ENCODE measurements at places on chromosomes 13 and 19.

GRCh38 chr19:18480006-18480691, 41.7 kb downstream of the ELL start:
- peak; percentile 78 for DNase-seq

DNA sequence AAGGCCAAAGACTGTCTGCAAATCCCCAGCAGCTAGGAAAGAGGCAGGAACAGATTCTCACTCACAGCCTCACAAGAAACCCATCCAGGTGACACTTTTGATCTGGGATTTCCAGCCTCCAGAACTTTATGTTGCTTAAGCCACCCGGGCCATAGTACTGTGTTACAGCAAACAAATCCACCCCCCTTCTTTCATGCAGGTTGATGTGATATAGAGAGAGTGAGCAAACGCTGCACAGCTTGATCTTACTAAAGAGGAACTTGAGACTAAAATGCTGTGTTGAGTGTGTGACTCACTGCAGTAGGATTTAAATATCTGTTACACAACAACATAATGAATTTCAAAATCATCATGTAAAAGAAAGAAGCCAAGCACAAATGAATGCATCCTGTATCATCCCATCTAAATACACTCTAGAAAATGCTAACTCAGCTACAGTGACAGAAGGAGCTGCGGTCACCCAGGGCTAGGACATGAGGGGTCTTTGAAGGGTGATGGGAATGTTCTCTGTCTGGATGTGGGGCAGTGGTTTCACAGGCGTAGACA, 32.2 kb downstream of the RCBTB2 start:
- DNase-seq: peak; percentile 58

DNA sequence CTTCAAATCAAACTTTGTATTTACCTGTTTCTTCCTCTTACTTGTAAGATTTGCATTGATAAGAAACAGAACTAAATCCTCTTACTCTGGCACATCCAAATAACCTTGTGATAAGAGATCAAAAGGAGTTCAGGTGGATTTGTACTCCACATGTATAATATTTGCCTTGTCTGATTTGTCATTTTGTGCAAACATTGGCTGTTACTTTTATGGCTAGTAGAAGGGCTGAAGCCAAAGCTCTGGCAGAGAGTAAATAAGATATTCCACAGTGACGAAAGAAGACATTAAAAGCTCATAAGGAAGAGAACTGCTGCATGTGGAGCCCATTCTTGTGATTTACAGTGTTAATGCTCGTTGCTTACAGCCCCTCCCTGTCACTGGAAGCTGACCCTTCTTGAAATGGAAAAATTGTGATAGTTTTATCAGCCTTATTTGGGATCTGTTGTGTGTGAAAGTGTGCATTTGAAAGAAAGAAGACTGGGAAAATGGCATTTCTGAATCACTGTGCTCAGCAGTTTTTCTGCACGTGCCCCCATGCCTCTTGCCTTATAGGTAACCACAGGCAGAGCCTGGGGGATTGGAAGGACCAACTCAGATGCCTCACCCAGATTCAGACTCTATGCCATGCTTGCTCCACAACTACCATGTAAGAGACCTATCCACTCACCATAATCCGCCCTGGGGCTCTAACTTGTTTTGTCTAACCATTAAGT, 68.2 kb downstream of the OXGR1 start:
- DNase-seq: no peak

DNA sequence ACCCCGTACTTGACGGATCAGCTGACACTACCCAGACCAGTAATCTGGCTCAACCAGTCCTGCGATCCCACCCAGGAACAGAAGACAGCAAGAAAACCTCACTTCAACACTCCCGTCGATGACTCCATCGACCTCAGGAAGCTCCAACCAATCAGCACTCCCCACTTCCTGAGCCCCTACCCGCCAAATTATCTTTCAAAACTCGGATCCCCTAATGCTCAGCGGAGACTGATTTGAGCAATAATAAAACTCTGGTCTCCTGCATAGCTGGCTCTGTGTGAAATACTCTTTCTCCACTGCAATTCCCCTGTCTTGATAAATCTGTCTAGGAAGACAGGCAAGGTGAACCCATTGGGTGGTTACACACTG, 1.2 kb downstream of the LSM4 start:
- no peak for DNase-seq

DNA sequence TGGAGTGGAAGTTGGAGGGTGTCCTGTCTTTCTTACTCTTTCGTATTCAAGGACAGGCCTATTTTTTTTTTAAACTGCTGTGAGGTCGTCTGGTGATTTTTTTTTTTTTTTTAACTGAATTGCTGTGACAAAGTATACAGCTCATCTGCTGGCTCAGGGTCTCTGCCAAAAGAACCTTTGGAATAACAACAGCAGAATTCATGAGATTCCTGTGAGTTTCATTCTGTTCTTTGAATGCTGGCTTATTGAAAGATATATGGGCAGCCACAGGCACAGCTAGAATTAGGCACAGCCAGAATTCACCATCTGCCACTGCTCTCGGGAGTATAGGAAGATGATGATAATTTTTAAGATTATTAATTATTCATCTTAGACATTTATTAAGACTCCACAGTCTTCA, 21.4 kb upstream of the FRY start:
- no peak for DNase-seq

DNA sequence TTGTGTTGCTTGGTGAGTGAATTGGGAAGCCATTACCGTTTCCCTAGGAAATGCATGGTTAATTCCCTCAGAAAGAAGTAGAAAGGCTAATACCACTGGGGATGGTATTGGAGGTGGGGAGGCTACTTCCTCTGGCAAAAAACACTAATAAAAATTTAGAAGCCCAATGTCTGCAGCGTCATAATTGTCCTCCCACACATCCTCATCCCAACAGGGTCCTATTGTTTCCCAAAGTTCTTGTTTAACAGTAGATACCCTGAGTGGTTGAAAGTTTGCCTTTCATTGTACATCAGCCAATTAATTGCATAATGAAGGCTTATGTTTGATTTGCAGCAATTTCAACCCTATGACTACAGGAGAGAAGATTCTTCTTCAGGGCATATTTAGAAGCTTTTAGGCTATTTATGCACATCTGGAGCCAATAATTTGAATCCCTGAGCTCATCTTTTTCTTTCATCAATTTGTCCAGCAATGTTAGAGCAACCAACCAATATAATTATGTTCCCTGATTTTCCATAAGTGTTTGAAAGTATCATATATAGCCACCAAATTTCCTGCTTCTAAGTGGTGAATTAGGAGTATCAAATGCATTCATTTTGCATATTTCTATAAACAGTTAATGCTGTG, 491.0 kb downstream of the SLITRK5 start:
- DNase-seq: no peak

DNA sequence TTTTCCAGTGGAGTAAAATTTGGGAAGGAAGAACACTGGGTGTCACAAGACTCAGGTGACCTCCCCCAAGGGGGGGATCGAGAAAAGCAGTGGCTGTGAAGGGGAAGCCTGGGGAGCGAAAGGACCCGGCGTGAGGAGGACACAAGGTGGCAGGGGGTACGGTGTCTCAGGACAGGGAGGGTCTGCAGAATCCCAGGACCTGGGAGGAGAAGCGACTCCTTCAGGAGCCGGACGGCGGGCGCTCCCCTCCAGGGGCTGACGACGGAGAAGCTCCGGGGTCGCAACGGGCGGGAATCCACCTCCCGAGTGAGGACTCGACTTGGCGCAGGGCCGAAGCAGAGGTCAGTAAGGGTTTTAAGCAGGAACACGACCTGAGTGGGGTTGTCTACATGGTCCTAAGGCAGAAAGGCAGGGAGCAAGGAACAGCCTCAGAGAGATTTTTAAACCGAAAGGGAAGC, 529 bp downstream of the ZNF836 start:
- DNase-seq: peak; percentile 3

- DNase-seq: peak; percentile 34
These were observed 2.2 kb downstream of the FCER2 start for GRCh38 chr19:7699417-7700401.

- DNase-seq: peak; percentile 77
These were observed 143.5 kb upstream of the UBL3 start for GRCh38 chr13:29993716-29994488.

- DNase-seq: peak; percentile 36
These were observed 74.0 kb downstream of the PDS5B start for GRCh38 chr13:32660227-32660626.

GRCh38 chr13:65763811-65764210, 1466.3 kb downstream of the PCDH9 start:
- DNase-seq: no peak

GRCh38 chr19:32916969-32917615, 47.5 kb upstream of the SLC7A9 start:
- no peak for DNase-seq

GRCh38 chr13:95650696-95651095, 6.2 kb upstream of the DZIP1 start:
- no peak for DNase-seq

GRCh38 chr19:13215572-13216380, 65.6 kb downstream of the IER2 start:
- DNase-seq: peak; percentile 68

GRCh38 chr19:54684527-54684926, 21.7 kb downstream of the LILRB4 start:
- DNase-seq: peak; percentile 42

GRCh38 chr13:52929846-52930245, 81.4 kb upstream of the PCDH8 start:
- no peak for DNase-seq

- DNase-seq: no peak
These were observed 16.6 kb downstream of the GPR12 start for GRCh38 chr13:26743971-26744370.

All from M059J (cell line).